Naive B cell (primary cell): ENCODE measurements at places on chromosomes 12 and 14.

DNA sequence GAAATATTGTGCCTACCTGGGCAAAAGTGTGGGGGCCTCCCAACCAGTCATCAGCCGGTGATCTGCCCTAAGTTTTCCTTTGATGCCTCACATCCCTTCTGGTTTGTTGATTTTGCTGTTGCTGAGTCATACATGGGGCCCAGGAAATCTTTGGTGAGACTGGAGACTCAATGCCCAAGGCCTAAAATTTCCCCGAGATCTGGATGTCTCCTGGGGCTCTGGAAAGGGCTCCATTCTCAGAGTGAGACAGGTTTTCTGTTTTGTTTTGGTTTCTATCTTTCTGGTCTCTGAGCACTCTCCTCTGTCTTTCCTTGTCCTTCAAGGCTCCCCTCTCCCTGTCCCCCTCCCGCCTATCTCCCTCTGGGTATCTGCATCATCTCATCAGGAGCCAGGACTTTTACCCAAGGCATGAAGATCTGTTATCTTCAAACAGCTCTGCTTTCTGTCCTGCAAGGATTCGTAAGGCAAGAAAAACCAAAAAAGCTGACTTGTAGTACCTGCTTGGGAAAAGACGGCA, 152.8 kb upstream of the MAX start:
- H3K4me1 ChIP-seq = peaks cover 22% of the 10 kb centered on the region
- H3K36me3 ChIP-seq = no peaks in the 10 kb centered on the region
- H3K27ac ChIP-seq = peak overlapping the region; percentile 40

GRCh38 chr14:74569806-74570591, 42.0 kb downstream of the LTBP2 start:
- DNase-seq = no peak
- peak overlapping the region; percentile 20 for H3K27ac ChIP-seq
- no peaks in the 10 kb centered on the region for H3K36me3 ChIP-seq
- no peak overlapping the region for H3K4me3 ChIP-seq

DNA sequence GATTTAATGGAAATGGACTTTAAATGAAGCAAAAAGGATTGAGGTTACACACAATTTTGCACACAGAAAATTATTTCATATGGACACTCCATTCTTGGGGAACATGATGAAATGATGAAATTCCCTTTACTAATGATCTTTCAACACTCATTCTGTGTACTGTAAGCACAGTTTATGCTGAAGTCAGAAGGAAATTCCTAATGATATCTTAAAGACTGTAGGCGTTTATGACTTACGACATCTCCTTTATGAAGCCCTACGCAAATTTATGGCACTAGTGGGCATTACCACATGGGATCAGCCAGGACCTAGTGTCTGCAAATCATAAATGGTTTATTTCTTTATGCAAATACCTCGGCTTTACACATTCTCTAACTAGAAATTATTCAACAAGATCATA, 97.9 kb upstream of the SOX5 start:
- no peak for DNase-seq
- H3K36me3 ChIP-seq = no peaks in the 10 kb centered on the region
- no peaks in the 10 kb centered on the region for H3K27me3 ChIP-seq
- no peak overlapping the region for H3K27ac ChIP-seq
- peaks cover 7% of the 10 kb centered on the region for H3K4me1 ChIP-seq

DNA sequence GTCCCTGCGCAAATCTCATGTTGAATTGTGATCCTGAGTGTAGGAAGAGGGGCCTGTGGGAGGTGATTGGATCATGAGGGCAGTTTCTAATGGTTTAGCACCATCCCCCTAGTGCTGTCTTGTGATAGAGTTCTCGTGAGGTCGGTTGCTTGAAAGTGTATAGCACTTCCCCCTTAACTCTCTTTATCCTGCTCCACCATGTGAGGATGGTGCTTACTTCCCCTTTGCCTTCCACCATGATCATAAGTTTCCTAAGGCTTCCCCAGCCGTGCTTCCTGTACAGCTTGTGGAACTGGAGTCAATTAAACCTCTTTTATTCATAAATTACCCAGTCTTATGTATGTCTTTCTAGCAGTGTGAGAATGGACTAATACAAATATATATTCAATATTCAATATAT, 303.7 kb upstream of the SEL1L start:
- no peaks in the 10 kb centered on the region for H3K4me1 ChIP-seq
- H3K4me3 ChIP-seq = no peak overlapping the region
- H3K27me3 ChIP-seq = no peaks in the 10 kb centered on the region
- DNase-seq = no peak

- no peaks in the 10 kb centered on the region for H3K36me3 ChIP-seq
- H3K27ac ChIP-seq = no peak overlapping the region
- H3K27me3 ChIP-seq = peaks cover 33% of the 10 kb centered on the region
- no peak overlapping the region for H3K4me3 ChIP-seq
Measured at GRCh38 chr14:34362641-34363251, 99.3 kb downstream of the SPTSSA start.

- H3K4me1 ChIP-seq = peaks cover 8% of the 10 kb centered on the region
- H3K27me3 ChIP-seq = peaks cover 19% of the 10 kb centered on the region
- H3K27ac ChIP-seq = peak overlapping the region; percentile 79
- no peak for DNase-seq
- no peaks in the 10 kb centered on the region for H3K36me3 ChIP-seq
Measured at GRCh38 chr14:72419226-72419775, 474.6 kb downstream of the DPF3 start.

GRCh38 chr12:106855221-106855758, 80.8 kb downstream of the RIC8B start:
- no peaks in the 10 kb centered on the region for H3K4me1 ChIP-seq
- H3K4me3 ChIP-seq = no peak overlapping the region
- peaks cover 7% of the 10 kb centered on the region for H3K27me3 ChIP-seq
- H3K36me3 ChIP-seq = no peaks in the 10 kb centered on the region
- no peak for DNase-seq

GRCh38 chr12:71014180-71014785, 93.7 kb upstream of the PTPRR start:
- H3K36me3 ChIP-seq = no peaks in the 10 kb centered on the region
- no peak for DNase-seq
- H3K4me3 ChIP-seq = no peak overlapping the region
- no peak overlapping the region for H3K27ac ChIP-seq
- no peaks in the 10 kb centered on the region for H3K4me1 ChIP-seq

DNA sequence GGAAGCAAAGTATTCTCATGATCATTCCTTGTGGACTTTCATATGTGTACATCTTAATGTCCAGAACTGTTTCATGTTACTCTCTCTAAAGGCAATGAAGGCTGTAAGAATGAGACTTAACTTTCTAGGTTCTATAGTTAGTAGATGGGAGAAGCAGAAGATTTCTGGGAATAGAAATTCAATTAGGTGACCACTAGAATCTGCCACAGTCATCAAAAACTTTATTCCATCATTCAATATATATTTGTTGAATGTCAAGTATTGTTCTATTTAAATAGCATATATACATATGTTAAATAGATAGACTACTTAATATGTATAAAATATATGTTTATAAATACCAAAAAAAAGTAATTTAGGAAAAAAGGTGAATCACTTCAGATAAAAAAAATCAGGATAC, 972.9 kb downstream of the SLC6A15 start:
- H3K27ac ChIP-seq = no peak overlapping the region
- no peaks in the 10 kb centered on the region for H3K27me3 ChIP-seq
- no peaks in the 10 kb centered on the region for H3K4me1 ChIP-seq
- no peak overlapping the region for H3K4me3 ChIP-seq
- H3K36me3 ChIP-seq = no peaks in the 10 kb centered on the region
- no peak for DNase-seq

DNA sequence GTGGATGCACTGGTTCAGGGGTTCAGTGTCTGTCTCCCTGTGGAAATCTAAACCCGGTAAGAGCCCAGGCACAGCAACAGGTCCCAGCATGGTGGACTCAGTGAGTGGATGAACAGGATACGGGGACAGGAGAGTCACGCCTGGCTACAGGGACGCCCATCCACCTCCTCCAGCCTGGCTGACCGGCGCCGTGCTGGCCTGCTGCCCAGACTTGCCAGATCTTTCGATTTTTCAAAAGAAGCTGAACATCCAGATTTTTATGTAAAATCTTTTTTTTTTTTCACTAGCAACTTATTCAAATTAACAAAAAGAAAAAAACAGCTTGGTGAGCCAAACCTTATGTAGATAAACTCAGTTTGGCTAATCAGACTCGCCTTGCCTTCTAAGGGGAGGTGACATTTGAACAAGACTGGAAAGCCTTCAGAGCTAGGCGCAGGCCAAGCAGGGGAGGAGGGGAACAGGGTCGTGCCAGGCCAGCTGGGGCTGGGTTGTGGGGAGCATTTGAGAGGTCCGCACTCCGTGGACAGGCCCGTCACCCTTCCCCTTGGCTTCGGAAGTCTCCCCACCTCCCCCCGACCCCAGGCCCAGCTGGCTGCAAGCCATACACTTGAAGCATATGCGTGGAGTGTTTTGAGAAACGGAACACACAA, 87.8 kb upstream of the NCOR2 start:
- H3K4me1 ChIP-seq = no peaks in the 10 kb centered on the region
- H3K36me3 ChIP-seq = no peaks in the 10 kb centered on the region
- H3K27ac ChIP-seq = no peak overlapping the region
- H3K4me3 ChIP-seq = no peak overlapping the region
- peaks cover 22% of the 10 kb centered on the region for H3K27me3 ChIP-seq
- no peak for DNase-seq

DNA sequence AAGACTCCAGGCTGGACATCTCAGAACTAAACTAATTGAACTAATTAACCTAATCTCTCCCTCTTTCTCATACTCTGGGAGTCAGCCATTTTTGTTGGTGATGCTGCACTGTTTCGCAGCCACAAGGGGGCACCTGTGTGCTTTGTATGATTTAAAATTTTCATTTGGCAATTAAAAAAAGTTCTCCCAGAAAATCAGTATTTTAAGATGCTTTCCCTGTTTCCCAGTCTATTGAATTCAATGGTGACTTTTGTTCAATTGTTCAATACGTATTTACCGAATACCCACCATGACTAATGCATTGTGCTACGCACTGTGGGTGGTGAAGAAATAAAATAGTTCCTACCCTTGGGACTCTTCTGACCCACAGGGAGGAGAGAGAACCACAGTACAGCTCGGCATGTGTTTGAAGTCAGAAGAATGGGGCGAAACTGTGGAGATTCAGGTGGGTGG, 63.7 kb downstream of the ZNF664 start:
- no peaks in the 10 kb centered on the region for H3K4me1 ChIP-seq
- no peak overlapping the region for H3K27ac ChIP-seq
- H3K36me3 ChIP-seq = no peaks in the 10 kb centered on the region
- H3K27me3 ChIP-seq = peaks cover 22% of the 10 kb centered on the region
- DNase-seq = peak; percentile 18
- no peak overlapping the region for H3K4me3 ChIP-seq

GRCh38 chr14:77017666-77018065, 10.8 kb downstream of the IRF2BPL start:
- no peak overlapping the region for H3K4me3 ChIP-seq
- H3K4me1 ChIP-seq = peaks cover 3% of the 10 kb centered on the region
- H3K27ac ChIP-seq = no peak overlapping the region
- H3K36me3 ChIP-seq = no peaks in the 10 kb centered on the region
- peaks cover 3% of the 10 kb centered on the region for H3K27me3 ChIP-seq
- DNase-seq = no peak

DNA sequence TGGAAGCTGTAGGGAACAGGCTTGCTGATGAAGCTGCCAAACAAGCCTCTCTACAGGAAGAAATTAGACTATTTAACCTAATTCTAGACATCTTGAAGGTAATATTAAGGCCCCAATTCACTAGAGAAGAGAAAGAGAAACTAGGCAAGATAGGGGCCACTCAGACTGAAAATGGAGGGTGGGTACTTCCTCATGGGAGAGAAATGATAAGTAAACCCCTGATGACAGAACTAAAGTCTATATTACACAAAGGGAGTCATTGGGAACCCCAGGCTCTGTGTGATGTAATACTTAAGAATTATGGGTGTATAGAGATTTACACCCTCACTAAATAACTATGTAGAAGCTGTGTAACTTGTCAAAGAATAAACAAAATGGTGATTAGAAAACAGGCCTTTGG, 64.3 kb downstream of the APOBEC1 start:
- no peaks in the 10 kb centered on the region for H3K4me1 ChIP-seq
- no peak overlapping the region for H3K27ac ChIP-seq
- no peak overlapping the region for H3K4me3 ChIP-seq
- peaks cover 7% of the 10 kb centered on the region for H3K27me3 ChIP-seq
- H3K36me3 ChIP-seq = peaks cover 6% of the 10 kb centered on the region

- H3K36me3 ChIP-seq = no peaks in the 10 kb centered on the region
- DNase-seq = no peak
- H3K4me1 ChIP-seq = no peaks in the 10 kb centered on the region
- H3K27me3 ChIP-seq = no peaks in the 10 kb centered on the region
- H3K4me3 ChIP-seq = no peak overlapping the region
- H3K27ac ChIP-seq = no peak overlapping the region
Measured at GRCh38 chr12:57175428-57176138, 28.2 kb upstream of the LRP1-AS start.

- no peak overlapping the region for H3K27ac ChIP-seq
- no peak overlapping the region for H3K4me3 ChIP-seq
- no peak for DNase-seq
- H3K4me1 ChIP-seq = no peaks in the 10 kb centered on the region
- H3K27me3 ChIP-seq = no peaks in the 10 kb centered on the region
Measured at GRCh38 chr12:1357171-1357570, 237.2 kb downstream of the FBXL14 start.

- H3K36me3 ChIP-seq = no peaks in the 10 kb centered on the region
- H3K27ac ChIP-seq = no peak overlapping the region
- no peak overlapping the region for H3K4me3 ChIP-seq
- no peak for DNase-seq
Measured at GRCh38 chr12:89299417-89299816, 52.9 kb downstream of the DUSP6 start.

DNA sequence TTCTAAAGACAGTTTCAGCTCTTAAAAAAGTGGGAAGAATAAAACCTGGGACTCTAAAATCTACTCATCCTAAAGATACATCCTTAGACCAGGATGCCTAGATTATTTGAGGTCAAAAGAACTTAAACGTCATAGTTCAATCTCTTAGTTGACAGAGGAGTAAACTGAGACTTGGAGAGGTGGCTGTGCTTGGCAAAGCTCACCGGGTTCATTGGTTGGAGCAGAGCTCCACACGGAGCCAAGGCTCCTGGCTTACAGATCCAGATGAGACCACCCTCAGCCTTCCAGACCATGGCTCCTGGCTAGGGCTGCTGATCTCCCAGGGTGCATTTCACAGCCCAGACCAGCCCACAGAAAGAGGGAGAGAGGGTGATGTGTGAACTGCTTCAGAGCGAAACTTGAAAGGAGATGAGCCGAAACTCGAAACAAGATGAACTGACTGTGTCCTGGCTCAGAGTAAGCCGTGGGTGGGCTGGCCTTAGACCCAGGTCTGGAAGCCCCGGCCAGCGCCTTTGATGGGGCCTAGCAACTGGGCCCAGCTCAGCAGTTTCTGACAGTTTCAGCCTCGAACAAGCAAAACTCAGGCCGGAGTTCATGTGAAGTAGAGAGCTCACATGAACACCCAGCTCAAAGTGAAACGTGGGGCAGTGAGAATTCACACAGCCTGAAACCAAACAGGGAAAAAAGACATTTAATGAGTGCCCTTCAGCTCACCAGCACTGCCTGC, 1044.8 kb downstream of the BCL11B start:
- H3K27ac ChIP-seq = no peak overlapping the region
- no peaks in the 10 kb centered on the region for H3K36me3 ChIP-seq
- H3K27me3 ChIP-seq = no peaks in the 10 kb centered on the region

GRCh38 chr14:32654106-32654505, 284.6 kb upstream of the NPAS3 start:
- no peak overlapping the region for H3K4me3 ChIP-seq
- H3K27ac ChIP-seq = no peak overlapping the region
- H3K36me3 ChIP-seq = no peaks in the 10 kb centered on the region
